Naive thymus-derived CD8-positive, alpha-beta T cell (primary cell): ENCODE measurements at places on chromosomes 12 and 14.

DNA sequence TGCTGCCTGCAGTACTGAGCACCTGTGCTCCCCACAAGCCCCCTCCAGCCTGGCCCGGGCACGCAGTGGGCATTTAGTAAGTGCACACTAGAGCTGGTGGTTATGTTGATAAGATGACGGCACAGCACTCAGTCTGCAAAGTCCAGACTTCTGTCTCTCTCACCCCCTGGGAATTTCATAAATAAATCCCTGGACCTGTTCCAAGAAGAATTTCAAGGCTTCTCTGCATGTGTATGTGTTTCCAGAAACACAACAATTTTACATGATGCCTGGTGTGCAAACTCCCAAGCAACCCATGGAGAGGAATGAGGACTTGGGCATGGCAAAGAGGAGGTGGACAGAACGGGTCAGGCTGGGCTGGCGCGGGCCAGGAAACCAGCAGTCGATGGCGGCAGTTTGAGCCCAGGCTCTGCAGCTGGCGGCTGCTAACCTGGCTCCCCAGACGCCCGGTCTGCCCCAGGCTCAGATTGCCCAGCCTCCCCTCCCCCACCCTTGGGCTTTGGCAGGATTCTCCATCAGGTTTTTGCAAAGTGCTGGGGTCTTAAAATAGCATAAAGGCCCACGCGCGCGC lies 10.4 kb upstream of the ACVR1B start:
- DNase-seq: no peak

DNA sequence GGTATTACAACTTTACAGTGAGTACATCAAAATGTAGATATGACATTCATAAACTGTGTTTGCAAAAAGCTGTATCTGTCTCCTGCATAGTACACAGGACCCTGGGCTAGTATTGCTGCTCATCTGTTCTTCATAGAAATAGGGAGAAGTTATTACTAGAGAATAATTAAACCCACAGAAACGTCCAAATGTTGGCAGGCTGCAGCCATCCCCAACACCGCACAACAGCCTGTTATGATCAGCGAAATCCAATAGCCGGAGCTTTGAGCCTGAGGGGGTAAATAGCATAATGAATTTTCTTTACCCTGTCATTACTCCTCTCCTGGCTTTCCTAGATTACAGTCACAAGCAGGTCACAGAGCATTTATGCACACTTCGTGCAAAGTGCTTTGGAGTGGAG lies 178.0 kb downstream of the DACT1 start:
- DNase-seq: no peak

DNA sequence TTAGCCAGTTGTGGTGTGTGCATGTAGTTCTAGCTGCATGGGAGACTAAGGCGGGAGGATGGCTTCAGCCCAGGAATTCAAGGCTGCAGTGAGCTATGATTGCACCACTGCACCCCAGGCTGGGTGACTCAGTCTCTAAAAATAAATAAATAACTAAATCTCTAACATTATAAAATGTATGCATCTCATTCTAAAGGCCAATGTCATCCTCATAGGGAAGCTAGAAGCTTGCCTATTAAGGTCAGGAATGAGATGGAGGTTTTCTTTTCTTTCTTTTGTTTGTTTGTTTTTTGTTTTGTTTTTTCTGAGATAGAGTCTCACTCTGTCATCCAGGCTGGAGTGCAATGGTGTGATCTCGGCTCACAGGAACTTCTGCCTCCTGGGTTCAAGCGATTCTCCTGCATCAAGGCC lies 48.8 kb upstream of the PAPLN start:
- DNase-seq: no peak

DNA sequence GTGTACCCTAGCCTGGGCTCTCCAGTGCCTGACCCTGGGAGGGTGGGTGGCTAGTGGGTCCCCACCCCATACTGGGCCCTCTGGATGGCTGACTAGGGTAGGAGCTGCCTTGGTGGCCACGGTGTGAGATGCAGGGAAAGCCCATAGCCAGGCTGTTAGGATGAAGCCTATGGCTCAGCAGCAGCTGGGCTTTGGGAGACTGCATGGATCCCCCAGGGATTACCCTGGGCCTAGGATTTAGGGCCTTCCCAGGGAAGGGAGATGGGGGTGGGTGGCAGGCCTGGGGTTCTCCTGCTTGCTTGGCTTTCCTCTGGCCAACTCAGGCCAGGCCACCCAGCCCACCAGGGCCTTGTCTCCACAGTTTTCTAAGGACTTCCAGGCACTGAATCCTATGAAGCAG lies 6.3 kb downstream of the GSTZ1 start:
- DNase-seq: no peak

- DNase-seq: no peak
Measured at GRCh38 chr12:123998344-123998990, 25.5 kb downstream of the ZNF664 start.

- DNase-seq: no peak
Measured at GRCh38 chr12:14272956-14273912, 92.2 kb upstream of the ATF7IP start.

DNA sequence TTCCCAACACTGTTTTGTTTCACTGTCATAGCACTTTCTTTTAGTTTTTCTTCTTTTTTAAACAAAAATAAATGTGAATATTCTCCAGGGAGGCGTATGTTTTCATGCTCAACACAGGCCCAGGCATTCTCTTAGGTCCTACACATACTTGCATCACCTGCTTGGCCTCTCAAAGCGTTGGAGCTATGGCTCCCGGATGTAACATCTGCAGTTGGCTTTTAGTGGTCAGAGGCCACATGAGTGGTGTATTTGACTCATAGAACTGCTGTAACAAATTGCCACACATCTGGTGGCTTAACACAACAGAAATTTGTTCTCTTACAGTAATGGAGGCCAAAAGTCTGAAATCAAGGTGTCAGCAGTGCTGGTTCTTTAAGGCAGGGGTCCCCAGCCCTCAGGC lies 44.6 kb upstream of the VRK1 start:
- DNase-seq: no peak
